ENCODE measurements at places on chromosomes 12 and 14.

GRCh38 chr12:123854918-123855317 lies 92.8 kb downstream of the DNAH10 start:
- DNase-seq: no peak

DNA sequence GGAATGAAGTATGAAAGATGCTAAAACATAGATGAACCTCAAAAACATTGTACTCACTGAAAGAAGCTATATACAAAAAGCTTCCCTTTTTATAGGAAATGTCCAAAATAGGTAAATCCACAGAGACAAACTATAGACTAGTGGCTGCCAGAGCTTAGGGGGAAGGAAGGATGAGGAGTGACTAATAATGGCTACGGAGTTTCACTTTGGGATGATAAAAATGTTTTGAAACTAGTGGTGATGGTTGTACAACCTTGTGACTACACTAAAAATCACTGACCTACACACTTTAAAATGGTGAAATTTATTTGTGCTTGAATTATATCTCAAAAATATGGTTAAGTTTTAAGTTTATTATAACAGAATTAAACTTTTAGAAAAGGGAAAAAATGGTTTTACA lies 37.1 kb upstream of the AMN1 start:
- DNase-seq: no peak

- no peak for DNase-seq
Measured at GRCh38 chr12:278046-278445, 15.4 kb upstream of the SLC6A13 start.

DNA sequence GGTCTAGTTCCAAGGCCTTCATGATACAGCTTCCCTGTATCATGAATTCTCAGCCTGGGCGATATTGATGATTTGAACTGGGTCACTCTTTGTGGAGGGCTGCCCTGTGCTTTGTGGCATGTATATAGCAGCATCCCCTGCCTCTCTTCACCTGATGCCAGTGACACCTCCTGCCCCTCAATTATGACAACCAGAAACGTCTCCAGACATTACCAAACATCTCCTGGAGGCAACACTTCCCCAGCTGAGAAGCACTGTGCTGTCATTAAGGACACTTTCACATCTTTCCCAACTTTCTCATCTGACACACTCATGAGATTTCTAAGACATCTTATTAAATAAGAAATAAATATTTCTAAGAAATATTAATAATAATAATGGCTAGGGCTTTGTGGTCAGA lies 315.3 kb downstream of the BCL11B start:
- no peak for DNase-seq

DNA sequence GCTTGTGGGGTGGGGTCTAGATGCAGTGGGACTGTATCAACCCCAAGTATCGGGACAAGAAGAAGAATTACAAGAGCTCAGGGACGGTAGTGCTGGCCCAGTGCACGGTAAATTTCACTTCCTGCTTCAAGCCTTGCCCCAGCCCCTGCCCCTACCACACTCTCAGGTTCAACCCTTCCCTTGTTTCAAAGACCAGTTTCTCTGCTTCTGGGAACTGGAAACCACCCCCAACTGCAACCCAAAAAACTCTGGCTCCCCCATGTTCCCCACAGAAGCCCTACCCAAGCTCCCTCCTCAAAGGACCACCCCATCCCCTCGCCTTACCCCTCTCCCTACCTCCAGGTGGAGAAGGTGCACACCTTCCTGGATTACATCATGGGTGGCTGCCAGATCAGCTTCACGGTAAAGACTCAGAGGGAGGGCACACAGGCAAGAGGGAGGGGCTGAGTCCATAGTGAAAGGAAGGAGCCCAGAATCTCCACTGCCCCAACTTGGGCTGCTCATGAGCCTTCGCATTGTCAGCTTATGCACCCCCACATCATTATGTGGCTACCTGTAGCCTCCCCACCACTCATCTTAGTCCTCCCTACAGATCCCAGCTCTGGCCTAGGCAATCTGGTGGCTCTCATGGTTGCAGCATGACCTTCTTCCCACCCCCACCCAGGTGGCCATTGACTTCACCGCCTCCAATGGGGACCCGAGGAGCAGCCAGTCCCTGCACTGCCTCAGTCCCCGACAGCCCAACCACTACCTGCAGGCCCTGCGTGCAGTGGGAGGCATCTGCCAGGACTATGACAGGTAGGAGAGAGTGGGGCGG lies 4.3 kb downstream of the CPNE6 start:
- peak; percentile 66 for DNase-seq

DNA sequence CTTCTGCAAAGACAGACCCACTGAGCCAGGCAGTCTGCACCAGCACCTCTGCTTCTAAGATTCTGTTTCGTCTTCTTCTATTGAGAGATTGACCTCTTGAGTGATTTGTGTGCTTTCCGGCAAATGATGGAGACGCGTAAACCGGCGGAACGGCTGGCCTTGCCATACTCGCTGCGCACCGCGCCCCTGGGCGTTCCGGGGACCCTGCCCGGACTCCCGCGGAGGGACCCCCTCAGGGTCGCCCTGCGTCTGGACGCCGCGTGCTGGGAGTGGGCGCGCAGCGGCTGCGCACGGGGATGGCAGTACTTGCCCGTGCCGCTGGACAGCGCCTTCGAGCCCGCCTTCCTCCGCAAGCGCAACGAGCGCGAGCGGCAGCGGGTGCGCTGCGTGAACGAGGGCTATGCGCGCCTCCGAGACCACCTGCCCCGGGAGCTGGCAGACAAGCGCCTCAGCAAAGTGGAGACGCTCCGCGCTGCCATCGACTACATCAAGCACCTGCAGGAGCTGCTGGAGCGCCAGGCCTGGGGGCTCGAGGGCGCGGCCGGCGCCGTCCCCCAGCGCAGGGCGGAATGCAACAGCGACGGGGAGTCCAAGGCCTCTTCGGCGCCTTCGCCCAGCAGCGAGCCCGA lies 703 bp downstream of the ASCL4 start:
- peak; percentile 30 for DNase-seq

- no peak for DNase-seq
Measured at GRCh38 chr14:38205949-38206665, 1.6 kb upstream of the SSTR1 start.

GRCh38 chr14:28676479-28676878 lies 90.1 kb upstream of the FOXG1 start:
- DNase-seq: no peak

GRCh38 chr12:94749455-94749854 lies 99.1 kb upstream of the TMCC3 start:
- DNase-seq: no peak

GRCh38 chr12:33431648-33432047 lies 8.0 kb downstream of the SYT10 start:
- no peak for DNase-seq

DNA sequence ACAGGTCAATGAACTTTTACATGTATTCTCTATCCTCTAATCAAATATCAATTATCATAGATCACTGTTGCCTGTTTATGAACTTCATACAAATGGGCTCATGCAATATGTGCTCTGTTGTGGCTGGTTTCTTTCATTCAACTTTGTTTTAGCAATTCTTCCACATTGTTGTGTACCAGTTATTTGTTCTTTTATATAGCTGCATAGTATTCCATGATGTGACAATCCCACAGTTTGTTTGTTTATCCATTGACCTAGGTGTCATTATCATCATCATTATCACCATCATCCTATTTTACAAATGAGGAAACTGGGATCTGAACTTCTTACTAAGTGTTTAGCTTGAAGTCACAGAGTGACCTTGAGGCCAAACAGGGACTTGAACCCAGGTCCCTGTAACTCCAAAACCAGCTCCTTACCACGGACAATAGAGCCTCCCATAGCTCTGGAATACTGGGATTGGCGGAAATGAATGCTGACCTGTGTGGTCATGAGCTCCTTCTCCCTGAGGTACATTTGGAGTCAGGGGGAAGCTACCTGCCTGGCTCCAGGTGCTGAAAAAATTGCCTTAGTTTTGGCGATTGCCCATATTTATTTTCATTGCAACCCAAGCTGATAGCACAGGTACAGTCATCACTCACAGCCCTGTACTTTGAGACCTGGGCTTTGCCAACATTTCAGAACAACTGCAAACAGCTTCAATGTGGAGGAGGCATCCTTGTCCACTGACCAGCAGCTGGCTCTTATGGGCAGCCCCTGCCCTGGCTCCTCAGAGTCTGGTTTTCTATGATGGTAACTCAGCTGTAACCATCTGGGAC lies 9.2 kb downstream of the ZFP36L1 start:
- no peak for DNase-seq

- no peak for DNase-seq
Measured at GRCh38 chr12:65962921-65963861, 138.9 kb downstream of the HMGA2 start.

DNA sequence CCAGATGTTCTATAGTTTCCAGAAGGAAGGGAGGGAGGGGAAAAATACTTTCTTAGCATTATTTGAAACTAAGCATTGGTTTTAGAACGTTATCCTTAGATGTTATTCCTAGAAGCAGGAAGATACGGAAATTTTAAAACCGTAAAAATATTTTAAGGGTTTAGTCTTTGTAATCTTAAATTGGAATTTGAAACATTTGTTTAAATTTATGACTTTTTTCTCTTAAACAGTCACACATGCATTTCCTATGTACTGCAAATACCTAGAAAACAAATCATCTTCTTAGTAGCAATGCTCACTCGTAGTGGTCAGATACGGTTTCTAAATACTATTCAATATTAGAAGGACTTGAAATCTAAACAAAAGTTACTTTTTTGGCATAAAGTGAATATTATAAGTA lies 282.0 kb downstream of the ERC1 start:
- no peak for DNase-seq

- no peak for DNase-seq
Measured at GRCh38 chr14:57652769-57653168, 159.1 kb upstream of the CCDC198 start.

DNA sequence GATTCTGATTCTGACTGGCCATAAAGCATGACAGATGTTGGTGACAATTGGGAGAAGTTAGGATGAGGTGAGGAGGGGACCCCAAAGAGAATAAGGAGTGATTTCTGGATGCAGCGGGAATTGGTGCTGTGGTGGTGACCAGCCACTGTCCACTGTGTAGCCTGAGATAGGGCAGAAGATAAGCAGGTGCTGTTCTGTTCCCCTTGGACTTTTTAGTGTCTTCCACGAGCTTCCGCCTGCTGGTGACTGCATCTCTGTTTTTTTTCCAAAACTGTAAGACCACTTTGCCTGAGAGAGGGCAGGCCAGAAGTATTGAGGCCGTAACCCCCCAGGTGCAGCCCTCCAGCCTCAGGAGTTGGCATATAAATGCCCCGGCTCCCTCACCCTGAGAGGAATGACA lies 161.2 kb upstream of the MYL2 start:
- DNase-seq: no peak

GRCh38 chr12:1382151-1382550 lies 212.2 kb downstream of the FBXL14 start:
- no peak for DNase-seq

DNA sequence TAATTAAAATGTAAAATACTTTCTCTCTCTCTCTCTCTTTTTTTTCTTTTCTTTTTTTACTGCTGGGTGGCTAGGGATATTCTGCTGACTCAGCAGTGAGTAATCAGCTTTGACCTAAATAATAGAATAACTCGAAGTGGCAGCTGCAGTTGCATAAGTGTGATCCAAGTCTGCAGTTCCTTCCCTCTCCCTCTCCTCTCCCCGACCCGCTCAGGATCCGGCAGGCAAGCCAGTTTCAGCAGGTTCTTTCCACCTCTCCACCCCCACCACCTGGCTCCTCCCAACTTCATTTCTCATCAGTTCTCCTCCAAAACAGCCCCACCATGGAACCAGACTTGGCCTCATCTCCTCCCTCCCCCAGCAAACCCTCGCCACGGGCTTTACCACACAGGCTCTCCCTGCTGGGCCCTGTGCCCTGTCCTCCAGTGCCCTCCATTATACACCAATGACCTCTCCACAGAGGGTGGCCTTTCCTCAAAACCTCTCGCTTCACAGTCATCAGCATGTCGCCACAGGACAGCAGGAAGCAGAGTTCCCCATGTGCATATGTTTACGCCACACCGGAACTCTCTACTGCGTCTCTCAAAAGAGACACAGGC lies 22.4 kb downstream of the SLC7A8 start:
- DNase-seq: no peak

GRCh38 chr12:117501076-117501869 lies 139.8 kb upstream of the NOS1 start:
- DNase-seq: no peak

DNA sequence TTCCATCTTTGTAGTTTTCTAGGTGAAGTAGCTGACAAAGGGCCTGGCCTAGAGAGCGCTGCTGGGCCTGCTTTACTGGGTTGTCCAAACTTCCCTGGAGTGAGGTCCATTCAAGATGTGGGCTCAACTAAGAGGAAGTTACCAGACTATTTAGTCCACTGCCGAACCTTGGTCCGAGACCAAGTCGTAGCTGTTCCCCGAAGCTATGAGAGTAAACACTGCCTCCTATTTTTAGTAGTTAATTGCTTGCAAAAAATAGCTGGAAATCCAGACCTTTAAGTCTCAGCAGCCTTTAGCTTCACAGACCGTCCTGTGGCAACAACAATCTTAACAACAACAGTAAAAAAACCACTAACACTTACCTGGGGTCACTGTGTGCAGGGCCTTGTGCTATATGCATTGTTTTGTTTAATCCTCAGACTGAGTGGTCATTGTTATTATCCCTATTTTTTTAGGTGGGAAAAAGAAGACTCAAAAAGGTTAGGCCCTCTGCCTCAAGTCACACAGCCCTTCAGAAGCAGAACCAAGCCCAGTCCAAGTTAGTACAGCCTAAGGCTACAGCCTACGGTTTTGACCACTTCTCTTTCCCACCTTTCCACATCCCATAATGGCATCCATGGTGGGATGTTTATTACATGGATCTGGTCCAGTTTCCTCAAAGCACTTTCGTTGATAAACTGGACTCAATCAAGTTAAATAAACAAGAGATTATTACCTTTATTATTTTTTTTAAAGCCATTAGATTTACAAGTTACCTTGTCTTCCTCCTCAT lies 30.6 kb downstream of the SOCS2 start:
- DNase-seq: no peak

GRCh38 chr12:94025068-94025467 lies 123.3 kb upstream of the PLXNC1 start:
- DNase-seq: no peak

DNA sequence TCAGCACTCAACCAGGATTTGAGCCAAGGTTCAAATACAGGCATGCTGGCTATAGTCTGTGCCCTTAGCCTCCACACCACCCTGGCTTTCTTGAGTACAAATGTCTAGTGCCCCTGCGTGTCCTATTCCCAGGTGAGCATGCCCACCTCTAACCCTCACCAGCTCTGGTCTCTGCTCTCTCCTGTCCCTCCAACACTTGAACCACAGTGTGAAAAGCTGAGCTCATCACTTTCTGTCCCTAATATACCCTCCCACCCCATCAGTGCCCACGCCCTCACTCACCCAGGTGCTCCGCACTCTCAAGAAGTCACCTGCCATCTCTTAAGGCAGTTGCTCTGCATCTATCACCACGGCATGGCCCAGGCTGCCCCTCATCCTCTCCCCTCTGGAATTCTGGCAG lies 7.0 kb upstream of the KRT71 start:
- DNase-seq: no peak
